Upper lobe of right lung (tissue), 1 donor: ENCODE measurements at places on chromosomes 13 and 19. TPM values are rescaled to one million over a fixed set of nuclear protein-coding genes. Genes with fewer than 3 reads are reported as not detected.

HNRNPA1L2 gene
- 6.5 TPM for total RNA-seq

CGB8 gene
- not detected for total RNA-seq

CCL25 gene
- not detected for total RNA-seq

LILRB4 gene
- total RNA-seq: 29.8 TPM

NEK5 gene
- 0.52 TPM for total RNA-seq

SBK3 gene
- total RNA-seq: 1.8 TPM

STOML3 gene
- total RNA-seq: not detected

MTUS2 gene
- 0.41 TPM for total RNA-seq

ARL11 gene
- total RNA-seq: 4.4 TPM

CLIP3 gene
- total RNA-seq: 10.5 TPM

ATP8A2 gene
- total RNA-seq: 1.9 TPM

SLC25A41 gene
- total RNA-seq: not detected

CD33 gene
- total RNA-seq: 20.7 TPM

IZUMO1 gene
- 3.8 TPM for total RNA-seq

TMTC4 gene
- total RNA-seq: 17.5 TPM

FZR1 gene
- total RNA-seq: 30.8 TPM

SLITRK6 gene
- 0.78 TPM for total RNA-seq

ZNF135 gene
- total RNA-seq: 4.1 TPM

GRK1 gene
- total RNA-seq: 0.09 TPM

CEACAM19 gene
- 7.6 TPM for total RNA-seq

CD70 gene
- total RNA-seq: 1.7 TPM

PROZ gene
- total RNA-seq: not detected

PRTN3 gene
- total RNA-seq: not detected

FGF21 gene
- total RNA-seq: not detected

SIGLEC14 gene
- 11.8 TPM for total RNA-seq

IGFL1 gene
- total RNA-seq: not detected
